ENCODE measurements at places on chromosomes 6 and 20.

GRCh38 chr6:37182736-37183590 lies 13.0 kb downstream of the PIM1 start:
- DNase-seq = no peak

DNA sequence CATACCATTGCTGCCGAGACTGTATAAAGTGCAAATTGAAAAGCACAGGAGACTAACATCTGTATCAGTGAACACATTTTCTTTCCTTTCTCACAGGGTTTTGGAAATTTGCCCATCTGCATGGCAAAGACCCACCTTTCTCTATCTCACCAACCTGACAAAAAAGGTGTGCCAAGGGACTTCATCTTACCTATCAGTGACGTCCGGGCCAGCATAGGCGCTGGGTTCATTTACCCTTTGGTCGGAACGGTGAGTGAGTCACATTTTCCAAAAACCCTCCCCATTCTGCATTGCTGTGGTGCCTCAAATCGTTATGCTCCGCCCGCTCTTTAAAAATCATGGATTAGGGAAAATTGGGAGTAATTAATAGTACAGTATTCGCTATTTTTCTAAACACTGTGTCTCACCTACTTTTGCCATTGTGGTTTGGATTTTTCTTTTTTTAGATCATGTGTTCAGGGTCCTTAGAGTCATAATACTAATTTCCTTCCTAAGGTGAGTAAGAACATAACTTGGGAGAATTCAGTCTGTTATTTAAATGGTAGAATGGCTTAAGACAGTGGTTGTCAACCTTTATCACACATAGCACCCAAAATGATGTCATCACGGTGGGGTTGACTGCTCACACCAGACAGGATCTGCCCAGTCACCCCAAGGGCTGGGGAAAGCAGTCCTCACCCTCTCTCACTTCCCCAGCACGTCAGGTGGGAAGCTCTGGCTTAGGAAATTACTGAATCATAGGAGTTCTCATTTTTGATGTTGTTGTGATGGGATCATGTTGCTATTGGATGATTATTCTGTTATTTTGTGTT lies 171.6 kb downstream of the MTHFD1L start:
- DNase-seq = no peak

DNA sequence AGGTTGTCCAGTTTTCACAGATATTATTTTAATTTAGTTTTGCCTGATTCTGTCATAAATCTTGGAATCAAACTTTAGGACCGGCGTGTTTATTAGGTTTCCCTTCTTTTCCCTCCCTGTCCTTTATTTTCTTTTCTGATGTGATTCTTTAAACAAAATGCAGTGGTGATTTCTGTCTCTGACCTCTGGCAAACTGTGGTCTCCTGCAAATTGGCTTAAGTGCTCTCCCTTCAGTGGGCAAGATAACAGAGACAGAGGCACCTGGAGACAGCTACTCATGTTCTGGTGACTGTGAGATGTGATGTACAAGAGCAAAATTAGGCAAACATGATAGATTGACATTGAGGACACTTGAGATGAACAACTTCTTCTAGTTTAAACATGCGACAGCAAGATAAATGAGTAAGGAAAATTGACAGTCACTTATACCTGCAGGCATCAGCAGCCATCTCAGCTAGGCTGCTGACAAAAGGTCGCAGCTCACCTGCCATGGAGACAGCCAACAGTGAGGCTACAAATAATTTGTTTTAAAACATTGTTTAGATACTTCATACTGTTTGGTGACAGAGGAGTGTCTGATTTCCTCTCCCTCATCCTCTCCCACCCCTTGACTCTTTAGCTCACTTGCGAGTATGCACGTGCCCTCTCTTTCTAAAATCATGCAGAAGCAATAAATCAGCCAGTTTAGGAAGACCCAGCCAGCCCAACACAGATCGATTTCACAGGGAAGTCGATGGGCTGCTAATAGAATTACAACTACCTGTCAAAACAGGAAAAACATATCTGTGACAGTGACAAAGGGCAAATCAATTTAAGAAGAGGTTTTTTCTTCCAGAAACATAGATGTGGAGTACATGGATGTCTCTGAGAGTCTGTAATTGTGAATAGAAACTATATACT lies 63.4 kb upstream of the MAP3K7 start:
- DNase-seq = no peak

- DNase-seq = no peak
Measured at GRCh38 chr6:22142856-22143255, 154.0 kb downstream of the PRL start.

DNA sequence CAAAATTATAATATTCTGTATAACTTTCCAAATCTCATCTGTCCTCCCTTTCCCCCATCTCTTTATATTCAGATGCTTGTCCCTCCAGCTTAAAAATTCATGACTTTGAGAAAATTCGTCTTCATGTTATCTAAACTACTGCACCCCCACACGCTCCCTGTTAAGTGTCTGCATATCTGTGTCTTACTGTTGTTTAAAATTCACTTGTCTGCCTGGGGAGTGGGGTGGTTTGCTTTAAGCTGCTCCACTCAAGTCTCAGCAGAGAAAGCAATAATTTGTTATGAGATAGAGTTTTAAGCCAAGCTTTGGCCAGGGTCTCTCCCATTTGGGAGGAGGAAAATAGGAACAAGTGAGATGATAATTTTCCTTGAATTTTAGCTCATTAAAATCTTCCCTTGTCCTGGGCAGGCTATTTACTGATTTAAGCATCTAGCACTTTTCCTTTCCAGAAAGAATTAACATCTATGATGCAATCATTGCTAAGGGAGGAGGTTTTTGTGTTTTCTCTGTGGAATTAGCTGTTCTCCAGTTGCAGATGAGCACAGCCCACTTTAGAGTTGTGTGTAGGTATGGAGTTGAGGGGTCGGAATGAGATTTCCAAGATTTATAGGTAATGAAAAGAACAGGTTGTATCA lies 36.8 kb downstream of the MTHFD1L start:
- DNase-seq = no peak

GRCh38 chr20:47727909-47728361 lies 57.3 kb downstream of the SULF2 start:
- DNase-seq = no peak

- DNase-seq = no peak
Measured at GRCh38 chr6:12421596-12421995, 131.4 kb downstream of the EDN1 start.

DNA sequence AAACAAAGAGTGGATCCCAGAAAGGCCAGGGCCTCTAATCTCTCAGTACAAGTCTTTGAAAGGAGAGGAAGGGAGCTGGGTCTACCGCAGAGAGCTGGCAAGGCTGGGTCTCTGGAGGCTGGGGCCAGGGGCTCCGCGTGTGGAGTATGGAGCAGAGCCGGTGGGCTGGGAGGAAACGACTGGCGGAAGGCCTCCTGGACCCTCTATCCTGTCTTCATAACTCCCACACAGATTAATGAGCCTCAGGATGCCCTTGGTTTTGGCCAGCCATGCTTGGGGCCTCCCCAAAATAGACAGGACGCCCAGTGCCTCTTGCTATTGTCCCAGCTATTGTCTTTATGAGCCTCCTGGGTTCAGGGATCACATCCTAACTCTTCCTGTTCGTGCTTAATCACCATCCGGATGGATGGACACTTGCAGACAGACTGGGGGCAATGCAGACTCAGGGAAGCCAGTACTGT lies 306.4 kb downstream of the DHX35 start:
- DNase-seq = no peak

- DNase-seq = no peak
Measured at GRCh38 chr6:168043848-168044415, 35.1 kb downstream of the FRMD1 start.

GRCh38 chr6:5108536-5109150 lies 23.5 kb downstream of the PPP1R3G start:
- DNase-seq = no peak

DNA sequence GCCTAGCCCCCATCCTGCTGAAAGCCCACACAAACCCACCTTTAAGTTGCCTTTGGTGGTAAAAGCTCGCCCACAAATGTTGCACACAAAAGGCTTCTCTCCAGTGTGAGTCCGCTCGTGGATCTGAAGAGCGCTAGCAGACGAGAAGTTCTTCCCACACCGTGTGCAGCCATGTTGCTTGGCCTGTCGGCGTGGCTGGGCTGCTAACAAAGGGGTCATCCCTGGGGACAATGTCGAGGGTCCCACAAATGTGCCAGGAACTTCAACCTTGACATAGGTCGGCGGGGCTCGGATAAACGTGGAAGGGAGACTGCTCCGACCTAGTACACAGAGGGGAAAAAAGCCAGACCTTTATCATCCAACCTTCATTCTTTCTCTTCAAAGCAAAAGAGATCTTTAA lies 13.5 kb downstream of the SALL4 start:
- DNase-seq = no peak

DNA sequence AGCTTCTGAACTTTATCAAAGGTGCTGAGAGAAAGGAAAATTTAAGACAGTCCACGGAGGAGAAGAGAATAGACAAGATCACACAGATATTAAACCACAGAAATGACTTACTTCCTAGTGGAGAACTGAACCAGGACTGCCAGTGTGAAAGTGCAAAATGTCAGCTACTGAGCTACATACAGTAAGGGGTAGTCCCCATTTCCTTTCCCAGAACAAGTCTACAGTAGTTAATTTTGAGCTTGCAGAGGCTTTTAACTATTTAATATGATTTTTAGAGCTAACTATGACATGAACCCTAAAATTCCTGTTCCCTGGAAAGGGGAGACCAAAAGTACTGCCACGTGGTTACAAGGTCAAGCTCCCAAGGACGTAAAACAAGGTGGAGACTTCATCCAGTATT lies 45.1 kb downstream of the CEP85L start:
- no peak for DNase-seq

DNA sequence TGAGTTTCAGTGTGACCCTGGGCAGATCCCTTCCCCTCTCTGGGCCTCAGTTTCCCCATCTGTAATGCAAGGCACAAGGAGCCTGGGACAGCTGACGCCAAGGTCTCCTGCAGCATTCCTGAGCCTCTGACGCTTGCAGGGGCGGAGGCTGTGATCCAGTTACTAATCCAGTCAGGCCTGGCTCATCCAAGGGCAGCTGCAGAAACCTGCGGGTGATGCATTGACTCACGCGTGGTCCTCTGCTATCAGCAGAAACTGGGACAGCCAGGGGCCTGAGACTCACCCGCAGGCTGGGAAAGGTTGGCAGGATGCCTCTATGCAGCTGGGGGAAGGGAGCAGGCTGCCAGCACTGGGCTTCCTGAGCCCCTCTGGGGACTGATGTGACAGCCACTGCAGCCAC lies 65.0 kb upstream of the SIRPA start:
- DNase-seq = no peak

- no peak for DNase-seq
Measured at GRCh38 chr6:16570946-16571345, 190.3 kb downstream of the ATXN1 start.

- DNase-seq = no peak
Measured at GRCh38 chr6:45156075-45156474, 172.1 kb upstream of the RUNX2 start.

DNA sequence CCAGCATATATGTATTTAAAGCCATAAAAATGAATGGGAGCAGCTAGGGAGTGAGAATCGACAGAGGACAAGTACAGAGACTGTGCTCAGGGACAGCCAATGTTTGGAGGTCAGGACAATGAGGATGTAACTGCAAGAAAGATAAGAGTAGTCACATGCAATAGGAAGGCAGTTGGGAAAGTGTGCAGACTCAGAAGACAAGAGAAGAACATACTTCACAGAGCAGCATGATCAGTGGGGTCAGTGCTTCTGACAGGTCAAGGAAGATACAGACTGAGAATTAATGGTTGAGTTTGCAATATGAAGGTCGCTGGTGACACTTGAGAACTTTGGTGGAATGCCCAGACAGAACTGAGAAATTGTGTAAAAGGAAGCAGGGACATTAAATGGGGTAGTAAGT lies 25.1 kb downstream of the PLAGL1 start:
- DNase-seq = no peak

DNA sequence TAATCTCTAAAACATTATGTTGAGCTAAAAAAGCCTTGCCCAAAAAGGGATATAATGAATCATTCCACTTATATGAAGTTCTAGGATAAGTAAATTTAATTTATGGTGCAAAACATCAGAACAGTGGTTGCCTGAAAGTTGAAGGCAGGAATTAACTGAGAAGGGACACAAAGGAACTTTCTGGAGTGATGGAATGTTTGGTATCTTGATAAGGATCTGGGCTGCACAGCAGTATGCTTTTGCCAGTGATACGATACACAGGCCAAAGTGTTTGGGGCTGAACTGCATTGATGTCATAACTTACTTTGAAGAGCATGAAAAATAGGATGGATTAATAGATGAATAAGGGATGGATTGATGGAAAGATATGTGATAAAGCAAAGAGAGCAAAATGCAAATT lies 146.1 kb upstream of the LRFN2 start:
- no peak for DNase-seq

DNA sequence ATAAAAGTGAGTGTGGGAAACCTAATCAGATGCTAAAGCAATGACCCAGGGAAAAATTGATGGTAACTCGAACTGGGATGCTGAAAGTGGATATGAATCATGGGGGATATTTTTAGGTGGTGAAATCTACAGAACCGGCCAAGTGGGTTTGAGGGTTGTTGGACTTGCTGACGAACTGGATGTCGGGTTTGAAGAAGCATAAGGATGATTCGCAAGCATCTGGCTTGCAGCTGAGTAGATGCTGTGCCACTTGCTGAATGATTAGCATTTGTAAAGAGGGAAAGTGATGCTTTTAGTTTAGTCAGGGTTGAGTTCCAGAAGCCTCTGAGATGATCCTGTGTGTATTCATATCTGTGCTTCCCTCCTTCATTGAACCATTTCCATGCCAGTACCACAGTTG lies 54.9 kb downstream of the UBR2 start:
- no peak for DNase-seq

- no peak for DNase-seq
Measured at GRCh38 chr6:123844011-123844410, 40.3 kb downstream of the NKAIN2 start.

GRCh38 chr6:135311446-135312200 lies 130.5 kb downstream of the MYB start:
- no peak for DNase-seq

DNA sequence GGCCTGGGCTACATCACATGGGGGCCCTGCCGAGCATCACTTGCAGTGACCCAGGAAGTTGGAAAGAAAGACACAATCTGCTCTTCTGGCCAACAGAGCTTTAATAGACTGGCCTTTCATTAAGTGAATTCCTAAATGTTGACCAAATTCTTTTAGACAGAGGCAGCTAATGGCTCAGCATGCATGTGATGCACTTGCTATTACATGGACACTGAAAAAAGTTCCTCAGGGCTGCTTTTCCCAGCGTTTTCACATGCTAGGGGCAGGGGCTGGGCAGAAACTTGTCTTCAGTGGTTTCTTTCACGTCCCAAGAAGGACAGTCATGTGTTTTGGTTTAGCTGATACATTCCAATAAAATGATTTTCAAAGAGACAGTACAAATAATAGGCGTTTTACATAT lies 651.0 kb upstream of the SLC35B3 start:
- DNase-seq = no peak

GRCh38 chr6:159094444-159095252 lies 49.9 kb upstream of the TAGAP start:
- DNase-seq = no peak

Measured in stimulated activated CD8-positive, alpha-beta memory T cell treated with anti-CD3 and anti-CD28 coated beads, Interleukin-7, amount 100 ng/mL, for 24 hours (primary cell).